Fibroblast of villous mesenchyme (primary cell): ENCODE measurements at places on chromosomes 11 and 22. TPM values are rescaled to one million over a fixed set of nuclear protein-coding genes. Genes with fewer than 3 reads are reported as not detected.

DNA sequence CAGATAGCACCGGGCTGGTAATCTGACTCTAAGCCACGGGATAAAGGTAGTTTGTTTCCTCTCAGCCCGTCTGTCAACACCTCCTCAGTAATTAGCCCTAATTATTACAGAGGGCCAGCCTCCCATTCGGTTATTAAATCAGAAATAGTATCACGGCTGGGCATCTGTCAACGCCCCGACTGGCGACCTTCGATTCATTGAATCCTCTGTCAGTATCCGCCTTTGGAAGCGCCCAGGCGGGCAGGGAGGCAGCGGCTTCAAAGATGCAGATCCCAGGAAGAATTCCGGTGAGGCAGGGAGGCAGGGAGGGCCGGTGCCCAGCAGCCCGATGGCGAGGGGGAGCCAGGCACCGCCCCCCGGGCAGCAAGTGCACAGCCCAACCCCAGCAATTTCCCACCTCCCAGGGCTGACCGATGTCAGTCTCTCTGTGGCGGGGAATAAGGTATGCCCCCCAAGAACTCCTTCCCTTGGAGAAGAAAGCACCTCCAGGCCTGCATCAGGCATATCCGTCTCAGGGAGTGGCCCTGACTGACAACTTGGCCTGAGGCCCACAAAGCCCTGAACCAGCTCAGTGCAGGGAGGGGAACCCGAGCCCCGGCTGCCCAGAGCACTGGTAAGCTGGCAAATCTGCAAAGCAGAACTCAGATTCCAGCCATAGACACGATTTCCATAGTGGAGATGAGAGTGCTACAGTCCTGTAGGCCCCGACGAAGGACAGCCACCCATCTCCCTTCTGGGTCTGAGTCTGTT, 11.4 kb downstream of the GNB1L start:
- DNase-seq: no peak

The OR4A15 gene
- not detected in 2 replicates for total RNA-seq

DNA sequence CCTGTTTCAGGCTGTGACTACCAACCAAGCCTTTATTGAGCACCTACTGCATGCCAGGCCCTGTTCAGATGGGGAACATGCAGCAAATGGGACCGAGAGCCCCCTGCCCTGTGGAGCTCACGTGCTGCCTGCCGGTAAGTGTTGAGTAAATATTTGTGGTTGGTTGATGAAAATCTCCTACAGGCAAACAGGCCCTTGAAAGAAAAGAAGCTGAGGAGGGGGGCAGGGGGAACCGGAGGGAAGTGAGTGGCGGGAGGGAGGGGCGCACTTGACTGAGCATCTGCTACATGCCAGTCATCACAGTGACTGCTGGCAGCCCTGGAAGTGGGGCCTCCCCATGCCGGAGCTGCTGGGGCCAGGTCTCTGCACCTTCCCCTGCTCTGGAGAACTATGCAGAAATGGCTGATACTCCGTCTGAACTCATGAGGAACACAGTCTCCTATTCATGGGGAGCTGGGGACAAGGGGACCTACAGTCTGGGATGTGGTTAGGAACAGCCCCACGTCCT, 34.2 kb downstream of the MACROD1 start:
- DNase-seq: no peak

DNA sequence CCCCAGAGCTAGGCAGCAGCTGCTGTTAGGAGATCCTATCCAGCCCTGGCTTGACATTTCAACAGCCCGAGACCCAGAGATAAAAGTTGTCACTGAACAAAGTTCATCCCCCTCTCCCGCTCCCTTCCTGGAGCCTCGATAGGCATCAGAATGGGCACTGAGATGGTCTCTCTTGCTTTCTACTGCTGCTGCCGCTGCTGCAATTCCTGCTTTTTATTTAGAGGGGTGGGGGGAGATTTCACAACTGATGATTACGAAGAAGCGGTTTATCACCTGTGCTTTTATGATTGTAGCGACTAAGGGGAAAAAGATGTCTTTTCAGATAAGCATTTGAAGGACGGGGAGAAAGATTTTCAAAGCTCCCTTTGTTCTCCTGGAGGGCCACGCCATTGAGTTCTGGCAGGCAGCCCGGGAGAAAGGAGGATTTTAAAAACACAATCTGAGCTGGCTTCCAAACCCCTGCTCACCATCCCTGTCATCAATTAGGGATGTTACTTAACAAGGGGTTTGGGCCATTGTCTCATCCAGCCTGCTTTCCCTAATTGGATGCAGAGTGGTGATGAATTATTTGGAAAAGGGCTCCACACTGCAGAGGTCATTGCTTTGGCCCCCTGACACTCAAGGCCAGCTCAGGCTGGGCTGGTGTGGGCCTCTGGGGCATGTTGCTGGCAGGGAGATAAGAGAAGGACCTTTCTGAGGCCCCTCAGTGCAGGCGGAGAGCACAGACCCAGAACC, 344.7 kb downstream of the BUD13 start:
- no peak for DNase-seq
